AG04449 (cell line): ENCODE measurements at places on chromosomes 2 and 18.

GRCh38 chr2:16939771-16940170 lies 274.1 kb upstream of the CYRIA start:
- DNase-seq = no peak

DNA sequence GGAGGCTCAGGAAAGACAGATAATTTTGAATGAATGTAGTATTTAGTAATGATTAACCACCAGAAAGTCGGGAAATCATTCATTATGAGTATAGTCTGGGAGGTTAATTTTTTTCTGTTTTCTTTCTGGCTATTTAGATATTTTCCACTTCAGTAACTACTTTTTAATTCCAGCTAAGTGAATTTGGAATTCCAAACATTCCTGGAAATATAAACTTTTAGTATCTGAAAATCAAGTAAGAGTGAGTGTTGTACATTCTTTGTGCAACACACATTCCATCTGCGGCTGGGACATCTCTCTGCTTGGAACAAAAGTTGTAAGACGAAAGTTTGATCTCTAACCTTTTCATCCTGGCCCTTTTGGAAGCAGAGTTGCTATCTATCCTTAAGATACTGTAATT lies 275.7 kb upstream of the SPRED2 start:
- DNase-seq = no peak

- DNase-seq = no peak
Measured at GRCh38 chr18:49096021-49096420, 145.3 kb upstream of the SMAD7 start.

- no peak for DNase-seq
Measured at GRCh38 chr2:71153585-71154224, 23.3 kb downstream of the MPHOSPH10 start.

GRCh38 chr2:60965499-60965785 lies 52.1 kb upstream of the PEX13 start:
- DNase-seq = no peak

GRCh38 chr18:24586662-24587360 lies 126.4 kb downstream of the HRH4 start:
- DNase-seq = no peak

- DNase-seq = no peak
Measured at GRCh38 chr2:3134026-3134571, 243.5 kb downstream of the EIPR1 start.

- DNase-seq = no peak
Measured at GRCh38 chr2:111061191-111061590, 59.5 kb upstream of the BCL2L11 start.

DNA sequence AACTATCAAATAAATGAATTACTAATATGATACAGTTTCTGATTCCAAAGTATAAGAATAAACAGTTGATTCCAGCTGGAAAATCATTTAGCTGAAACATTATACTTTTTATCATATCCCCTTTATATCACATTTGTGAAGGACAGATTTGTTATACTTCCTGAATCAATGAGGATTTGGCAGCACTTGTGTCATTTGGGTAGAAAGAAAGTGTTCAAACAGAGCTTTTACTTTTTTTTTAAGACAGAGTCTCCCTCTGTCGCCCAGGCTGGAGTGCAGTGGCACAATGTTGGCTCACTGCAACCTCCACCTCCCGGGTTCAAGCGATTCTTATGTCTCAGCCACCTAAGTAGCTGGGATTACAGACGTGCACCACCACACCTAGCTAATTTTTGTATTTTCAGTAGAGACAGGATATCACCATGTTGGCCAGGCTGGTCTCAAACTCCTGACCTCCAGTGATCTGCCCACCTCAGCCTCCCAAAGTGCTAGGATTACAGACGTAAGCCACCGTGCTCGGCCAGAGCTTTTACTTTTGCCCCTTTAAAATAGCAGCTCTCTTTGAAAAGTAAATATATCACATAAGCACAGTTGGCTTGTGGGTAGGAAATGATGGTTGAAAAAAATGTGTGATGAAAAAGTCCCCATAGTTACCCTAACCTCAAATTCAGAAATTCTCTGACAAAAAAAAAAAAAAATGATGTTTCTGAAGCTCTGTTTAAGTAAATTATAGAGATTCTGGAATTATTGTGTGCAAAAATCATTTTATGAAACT lies 95.2 kb downstream of the DTNA start:
- DNase-seq = no peak

DNA sequence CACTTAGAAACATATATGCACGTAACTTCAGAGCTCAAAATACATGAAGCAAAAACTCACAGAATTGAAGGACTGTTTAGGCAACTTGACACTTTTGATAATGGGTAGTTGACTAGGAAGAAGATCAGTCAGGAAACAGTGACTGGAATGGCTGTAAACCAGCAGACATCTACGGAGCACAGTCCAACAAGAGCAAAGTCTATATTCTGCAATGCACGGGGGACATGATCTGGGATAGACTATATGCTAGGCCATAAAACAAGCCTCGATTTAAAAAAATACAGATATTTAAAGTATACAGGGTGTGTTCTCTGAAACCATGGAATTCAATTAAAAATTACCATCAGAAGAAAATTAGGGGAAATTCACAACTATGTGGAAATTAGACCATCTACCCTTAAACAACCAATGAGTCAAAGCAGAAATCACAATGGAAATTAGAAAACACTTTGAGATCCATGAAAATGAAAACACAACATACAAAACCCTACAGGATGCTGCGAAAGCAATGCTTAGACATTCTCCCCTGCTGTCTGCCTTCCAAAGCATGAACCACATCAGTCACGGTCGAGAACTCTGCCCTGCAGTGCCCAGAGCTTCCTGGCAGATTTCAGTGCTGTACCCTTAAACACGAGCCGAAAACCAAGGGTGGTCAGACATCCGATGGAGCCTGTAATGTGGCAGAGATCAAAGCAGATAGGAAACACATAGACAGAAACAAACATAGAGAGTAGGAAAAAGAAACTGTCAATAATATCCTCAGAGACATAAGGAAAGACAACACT lies 651.9 kb upstream of the HS6ST1 start:
- no peak for DNase-seq

DNA sequence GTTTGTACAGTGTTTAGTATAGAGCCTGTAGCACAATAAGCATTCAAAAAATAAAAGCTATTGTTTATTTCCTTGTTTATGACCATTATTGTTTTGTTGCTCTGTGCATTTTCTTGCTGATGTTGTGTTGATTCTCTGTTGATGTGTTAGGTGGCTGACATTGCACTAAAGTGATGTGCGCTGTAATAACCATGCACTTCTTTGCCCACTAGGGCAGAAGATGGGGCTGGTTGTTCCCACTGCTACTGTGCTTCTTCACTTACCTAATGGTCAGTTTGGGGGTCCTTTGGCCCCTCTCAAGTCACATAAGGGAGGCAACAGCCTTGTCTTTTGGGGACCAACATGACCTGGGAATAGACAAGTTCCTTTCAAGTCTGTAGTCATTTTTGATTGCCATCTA lies 6.0 kb downstream of the SCG2 start:
- DNase-seq = no peak

DNA sequence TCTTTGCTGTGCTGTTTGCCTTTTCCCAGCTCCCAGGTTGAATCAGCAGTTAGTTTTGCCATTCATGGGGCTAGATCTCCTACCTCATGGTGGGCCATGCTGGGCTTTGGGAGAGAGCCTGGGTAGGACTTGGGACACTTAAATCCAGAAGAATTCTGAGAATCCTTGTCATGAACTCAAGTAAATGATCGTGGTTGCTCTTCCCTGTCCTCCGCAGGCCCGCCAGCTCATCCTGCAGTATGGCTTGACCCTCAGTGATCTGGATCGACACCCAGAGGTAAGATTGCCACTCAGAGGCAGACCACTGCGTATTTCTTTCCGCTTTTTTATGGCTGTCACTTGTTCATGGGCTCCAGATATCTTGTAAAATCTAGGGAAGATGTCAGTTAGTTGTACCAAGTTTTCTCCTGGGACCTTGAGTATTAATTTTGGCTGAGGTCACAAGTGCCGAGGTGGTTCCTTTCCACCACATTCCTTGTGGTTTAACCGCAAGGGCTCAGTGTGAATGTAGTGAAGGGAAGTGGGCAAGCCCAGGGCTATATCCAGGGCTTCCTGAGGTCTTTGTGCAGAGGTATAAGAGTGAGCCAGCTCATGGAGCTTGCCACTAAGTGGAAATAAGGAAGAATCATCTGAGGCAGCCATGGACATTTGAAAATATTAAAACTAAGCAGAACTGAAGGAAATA lies 37.7 kb downstream of the RPIA start:
- no peak for DNase-seq
